Esophagus squamous epithelium (tissue), 5 donors: ENCODE measurements at places on chromosomes 4 and X. TPM values are rescaled to one million over a fixed set of nuclear protein-coding genes. Genes with fewer than 3 reads are reported as not detected.

- no peak for DNase-seq
- no peaks in the 10 kb centered on the region for H3K4me1 ChIP-seq
- no peak overlapping the region for H3K27ac ChIP-seq
- no peaks in the 10 kb centered on the region for H3K27me3 ChIP-seq
- H3K36me3 ChIP-seq, result no peaks in the 10 kb centered on the region
Observed at GRCh38 chr4:92455951-92456350, 152.2 kb downstream of the GRID2 start.

- no peak overlapping the region for H3K4me3 ChIP-seq
- H3K27me3 ChIP-seq, result no peaks in the 10 kb centered on the region
- peaks cover 100% of the 10 kb centered on the region for H3K36me3 ChIP-seq
- DNase-seq, result no peak
- no peak overlapping the region for H3K27ac ChIP-seq
Observed at GRCh38 chr4:2831611-2832308, 11.9 kb upstream of the ADD1 start.

Gene TRO
- 0.70 TPM for total RNA-seq

- H3K36me3 ChIP-seq, result no peaks in the 10 kb centered on the region
- no peak for DNase-seq
Observed at GRCh38 chrX:9612146-9612505, 147.3 kb downstream of the TBL1X start.

DNA sequence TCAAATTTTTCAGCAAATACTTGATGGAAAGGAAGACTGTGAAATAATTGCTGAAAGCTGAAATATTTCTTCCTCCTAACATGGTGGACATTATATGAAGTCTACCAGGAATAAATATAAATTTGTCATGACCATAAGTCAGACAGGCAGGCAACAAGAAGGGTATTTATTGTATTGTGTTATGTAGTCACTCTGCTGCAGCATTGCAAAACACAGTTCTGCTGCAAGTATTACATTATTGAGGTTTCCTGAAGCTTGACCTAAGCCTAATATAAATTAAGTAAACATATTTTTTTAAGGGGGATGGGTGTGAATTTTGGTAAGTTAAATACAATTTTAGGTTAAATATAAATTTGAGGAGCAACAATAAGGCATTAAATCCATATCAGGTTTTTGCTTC, 60.2 kb upstream of the MAOA start:
- no peak overlapping the region for H3K4me3 ChIP-seq
- no peak overlapping the region for H3K27ac ChIP-seq
- no peaks in the 10 kb centered on the region for H3K36me3 ChIP-seq
- no peak for DNase-seq

Gene PTCHD1
- total RNA-seq, result 0.22 TPM

Gene FGB
- total RNA-seq, result not detected

Gene ABCB7
- total RNA-seq, result 30.7 TPM

Gene XG
- 8.1 TPM for total RNA-seq

GRCh38 chrX:10747975-10748374, 127.6 kb upstream of the MID1 start:
- no peak for DNase-seq
- no peak overlapping the region for H3K27ac ChIP-seq
- H3K4me1 ChIP-seq, result no peaks in the 10 kb centered on the region
- no peaks in the 10 kb centered on the region for H3K36me3 ChIP-seq
- no peak overlapping the region for H3K4me3 ChIP-seq

DNA sequence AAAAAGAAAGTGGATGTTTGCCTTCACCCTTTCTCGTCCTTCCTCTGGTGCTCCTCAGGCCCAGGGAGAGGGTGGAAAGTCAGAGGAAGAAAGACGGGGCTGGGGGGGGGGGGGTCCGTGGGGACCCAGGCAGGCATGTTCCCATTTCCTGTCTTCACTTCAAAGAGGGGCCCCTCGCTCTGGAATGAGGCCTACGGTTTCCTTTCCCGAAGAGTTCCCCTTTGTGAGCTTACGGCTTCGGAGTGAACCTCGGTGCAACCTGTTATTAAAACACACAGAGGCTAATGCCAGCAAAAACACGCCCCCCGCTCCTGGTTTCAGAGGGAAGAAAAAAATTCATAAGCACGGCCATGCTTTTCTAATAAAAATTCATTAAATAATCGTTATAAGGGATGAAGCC, 40.1 kb downstream of the SHOX start:
- no peak for DNase-seq
- H3K4me3 ChIP-seq, result no peak overlapping the region
- no peak overlapping the region for H3K27ac ChIP-seq
- H3K36me3 ChIP-seq, result no peaks in the 10 kb centered on the region
- H3K4me1 ChIP-seq, result no peaks in the 10 kb centered on the region

Gene NUP62CL
- total RNA-seq, result 1.7 TPM

Gene FAM9C
- not detected for total RNA-seq
